ENCODE measurements at places on chromosomes 6 and 20.

GRCh38 chr20:56343861-56344381 is 14.9 kb upstream of the FAM210B start:
- H3K36me3 ChIP-seq, result no peaks in the 10 kb centered on the region
- DNase-seq, result peak; percentile 82
- H3K27ac ChIP-seq, result no peak overlapping the region

- no peaks in the 10 kb centered on the region for H3K36me3 ChIP-seq
- no peaks in the 10 kb centered on the region for H3K27me3 ChIP-seq
- H3K4me1 ChIP-seq, result no peaks in the 10 kb centered on the region
Measured at GRCh38 chr20:8790442-8791074, 278.3 kb upstream of the PLCB4 start.

GRCh38 chr20:24634855-24635254 is 165.4 kb downstream of the SYNDIG1 start:
- no peak for DNase-seq
- H3K4me1 ChIP-seq, result no peaks in the 10 kb centered on the region

DNA sequence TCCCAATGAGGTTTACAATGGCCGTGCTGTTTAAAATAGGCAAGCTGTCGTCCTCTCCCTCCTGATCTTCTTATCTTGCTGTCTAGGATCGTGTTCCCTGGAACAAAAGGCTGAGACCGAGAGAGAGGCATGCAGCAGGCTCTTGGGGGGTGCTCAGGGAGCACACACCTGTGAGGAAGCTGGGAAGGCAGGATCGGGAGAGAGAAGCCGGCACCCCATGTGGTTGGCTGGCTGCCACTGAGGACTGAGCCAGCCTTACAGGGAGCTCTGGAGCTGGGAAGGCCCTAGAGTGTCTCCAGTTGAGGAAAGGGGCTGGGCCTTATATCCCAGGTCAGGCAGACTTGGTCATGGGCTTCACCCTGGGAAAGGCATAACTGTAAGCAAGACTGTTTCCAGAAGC is 184.2 kb downstream of the LY86 start:
- H3K4me3 ChIP-seq, result no peak overlapping the region
- no peaks in the 10 kb centered on the region for H3K27me3 ChIP-seq
- DNase-seq, result no peak
- H3K27ac ChIP-seq, result no peak overlapping the region

DNA sequence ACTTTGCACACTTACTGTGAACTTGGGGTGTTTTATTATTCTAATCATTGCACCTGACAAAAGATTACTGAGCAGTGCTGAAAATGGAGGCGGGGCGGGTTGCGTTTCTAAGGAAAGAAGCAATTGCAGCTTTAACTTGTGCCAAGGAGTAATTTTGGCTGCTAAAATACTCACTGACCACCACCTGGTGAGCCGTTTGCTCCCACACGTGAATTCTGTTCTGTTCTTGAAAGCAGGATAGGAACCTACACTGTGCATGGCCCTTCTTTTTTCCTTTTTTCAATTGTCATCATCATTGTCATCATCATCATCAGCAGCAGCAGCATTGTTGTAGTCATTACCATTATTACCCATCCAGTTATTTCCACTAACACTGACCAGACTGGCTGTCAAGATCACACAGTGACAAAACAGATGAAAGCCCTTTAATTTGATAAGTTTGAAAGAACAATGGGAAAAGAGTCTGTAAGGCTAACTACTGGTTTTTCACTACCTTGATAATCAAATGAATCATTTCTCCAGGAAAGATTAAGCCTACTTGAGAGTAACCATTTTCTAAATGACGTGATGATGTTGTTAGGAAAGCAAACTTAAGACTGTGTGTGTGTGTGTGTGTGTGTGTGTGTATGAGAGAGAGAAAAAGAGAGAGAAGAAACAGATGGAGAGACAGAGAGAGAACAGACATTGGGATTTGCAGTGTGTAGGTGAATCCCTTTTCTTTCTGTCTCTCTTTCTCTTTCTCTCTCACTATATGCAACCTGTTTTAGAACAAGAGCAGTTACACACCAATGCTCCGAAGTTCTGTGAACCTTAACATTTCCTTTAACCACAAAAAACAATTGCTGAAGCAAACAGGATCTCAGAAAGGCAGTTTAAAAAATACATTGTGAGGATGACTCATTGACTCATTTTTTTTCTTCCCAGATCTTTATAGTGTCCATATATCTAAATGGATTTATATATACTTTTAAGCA is 3.8 kb downstream of the RIPOR2 start:
- no peak for DNase-seq
- no peaks in the 10 kb centered on the region for H3K4me1 ChIP-seq
- no peaks in the 10 kb centered on the region for H3K36me3 ChIP-seq
- no peak overlapping the region for H3K27ac ChIP-seq
- H3K27me3 ChIP-seq, result no peaks in the 10 kb centered on the region

GRCh38 chr6:90819483-90819882 is 232.6 kb upstream of the MAP3K7 start:
- no peaks in the 10 kb centered on the region for H3K4me1 ChIP-seq
- H3K27me3 ChIP-seq, result no peaks in the 10 kb centered on the region
- H3K4me3 ChIP-seq, result no peak overlapping the region
- no peak overlapping the region for H3K27ac ChIP-seq

GRCh38 chr6:167120583-167120903 is 2.4 kb upstream of the CCR6 start:
- H3K36me3 ChIP-seq, result no peaks in the 10 kb centered on the region
- no peak overlapping the region for H3K27ac ChIP-seq
- H3K4me3 ChIP-seq, result no peak overlapping the region

- peak overlapping the region; percentile 84 for H3K27ac ChIP-seq
- no peak overlapping the region for H3K4me3 ChIP-seq
- no peaks in the 10 kb centered on the region for H3K36me3 ChIP-seq
- DNase-seq, result no peak
Measured at GRCh38 chr20:57958050-57958420, 248.2 kb upstream of the PMEPA1 start.

- H3K27me3 ChIP-seq, result no peaks in the 10 kb centered on the region
- no peak overlapping the region for H3K4me3 ChIP-seq
- H3K4me1 ChIP-seq, result no peaks in the 10 kb centered on the region
- peaks cover 6% of the 10 kb centered on the region for H3K36me3 ChIP-seq
- no peak overlapping the region for H3K27ac ChIP-seq
Measured at GRCh38 chr20:62350098-62350628, 16.9 kb downstream of the LAMA5 start.

DNA sequence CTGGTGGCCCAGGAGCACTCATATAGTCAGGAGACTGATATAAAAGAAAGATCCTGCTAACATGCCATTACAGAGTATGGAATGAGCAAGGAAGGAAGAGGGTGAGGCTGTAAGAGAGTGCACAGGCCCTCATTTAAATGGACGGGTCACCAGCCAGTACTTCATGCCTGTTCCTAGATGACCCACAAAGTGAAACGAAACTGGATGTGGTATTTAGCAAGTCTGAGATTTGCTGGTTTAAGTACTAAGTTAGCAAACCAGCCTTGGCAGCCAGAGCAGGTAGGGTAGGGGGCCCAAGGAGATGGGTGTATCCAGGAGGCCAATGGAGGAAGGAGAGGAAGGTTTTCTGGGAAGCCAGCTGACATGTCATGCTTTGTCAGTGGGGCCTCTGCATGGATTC is 15.9 kb downstream of the NT5E start:
- no peak for DNase-seq
- no peaks in the 10 kb centered on the region for H3K36me3 ChIP-seq
- H3K27me3 ChIP-seq, result no peaks in the 10 kb centered on the region
- peaks cover 5% of the 10 kb centered on the region for H3K4me1 ChIP-seq
- H3K4me3 ChIP-seq, result no peak overlapping the region
